ENCODE measurements at places on chromosomes 1 and 21.

- DNase-seq = no peak
Measured at GRCh38 chr21:46436621-46437020, 22.1 kb upstream of the DIP2A start.

- no peak for DNase-seq
Measured at GRCh38 chr1:179881642-179882252, 338 bp upstream of the TOR1AIP1 start.

DNA sequence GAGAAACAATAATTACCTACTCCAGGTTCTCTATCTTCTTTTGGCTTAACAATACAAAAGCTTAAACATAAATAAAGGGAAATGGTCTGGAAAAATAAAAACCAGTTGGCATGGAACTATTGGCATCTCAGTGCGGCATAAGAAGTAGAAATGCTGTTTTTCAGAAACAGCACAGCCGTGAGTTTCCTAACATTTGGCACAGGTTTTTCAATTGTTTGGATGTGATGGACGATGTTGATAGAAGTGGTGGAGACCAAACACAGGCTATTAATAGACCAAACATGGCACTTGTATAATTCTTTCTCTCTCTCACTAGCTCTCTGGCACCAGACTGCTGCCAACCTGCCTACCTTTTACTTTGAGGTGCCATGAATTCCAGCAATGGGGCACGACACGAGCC lies 36.2 kb downstream of the KCNN3 start:
- no peak for DNase-seq

DNA sequence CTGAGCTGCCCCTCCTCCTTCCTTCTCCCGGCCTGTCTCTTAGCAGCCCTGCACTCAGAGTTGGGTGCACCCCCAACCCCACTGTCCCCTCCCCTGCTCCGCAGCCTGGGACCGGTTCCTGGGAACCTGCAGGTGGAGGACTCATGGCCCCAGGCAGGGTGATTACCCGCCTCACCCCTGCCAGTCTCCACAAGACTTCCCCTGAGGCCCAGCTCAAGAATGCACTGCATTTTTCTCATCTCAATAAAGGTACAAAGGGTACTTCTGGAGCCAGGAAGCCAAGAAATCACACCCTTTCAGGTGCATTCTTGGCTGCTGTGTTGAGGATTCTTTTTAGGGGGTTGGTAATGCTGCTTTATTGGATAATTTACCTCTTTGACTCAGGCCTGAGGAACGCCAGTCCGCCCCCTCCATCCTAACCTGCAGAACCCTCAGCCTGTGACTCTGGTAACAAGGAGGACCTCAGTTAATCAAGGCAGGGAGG lies 126.3 kb upstream of the TMPRSS2 start:
- DNase-seq = no peak

- DNase-seq = no peak
Measured at GRCh38 chr1:10594595-10595223, 120.0 kb downstream of the PEX14 start.

GRCh38 chr1:11888206-11888876 lies 29.6 kb upstream of the NPPB start:
- no peak for DNase-seq

- no peak for DNase-seq
Measured at GRCh38 chr21:38542263-38542662, 44.0 kb upstream of the ERG start.

GRCh38 chr1:157580179-157580827 lies 17.6 kb downstream of the FCRL4 start:
- no peak for DNase-seq

DNA sequence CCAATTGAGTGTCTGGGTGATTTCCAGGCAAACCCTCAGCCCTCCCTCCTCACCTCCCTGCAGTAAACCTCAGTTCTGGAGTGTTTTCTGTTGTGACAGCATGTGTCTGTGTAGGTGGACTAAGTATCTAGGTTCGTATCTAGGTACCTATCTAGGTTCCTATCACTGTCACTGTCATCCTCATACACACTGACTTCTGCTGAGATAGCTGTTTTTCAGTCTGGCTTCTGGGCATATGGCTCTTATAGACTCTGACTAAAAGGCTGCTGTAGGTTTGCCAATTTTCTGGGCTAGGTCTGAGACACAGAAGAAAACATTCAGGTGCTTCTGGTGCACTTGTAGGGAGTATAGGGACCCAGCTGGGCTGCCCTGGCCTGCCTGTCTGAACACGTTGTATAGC lies 8.1 kb upstream of the TRIM67 start:
- no peak for DNase-seq

DNA sequence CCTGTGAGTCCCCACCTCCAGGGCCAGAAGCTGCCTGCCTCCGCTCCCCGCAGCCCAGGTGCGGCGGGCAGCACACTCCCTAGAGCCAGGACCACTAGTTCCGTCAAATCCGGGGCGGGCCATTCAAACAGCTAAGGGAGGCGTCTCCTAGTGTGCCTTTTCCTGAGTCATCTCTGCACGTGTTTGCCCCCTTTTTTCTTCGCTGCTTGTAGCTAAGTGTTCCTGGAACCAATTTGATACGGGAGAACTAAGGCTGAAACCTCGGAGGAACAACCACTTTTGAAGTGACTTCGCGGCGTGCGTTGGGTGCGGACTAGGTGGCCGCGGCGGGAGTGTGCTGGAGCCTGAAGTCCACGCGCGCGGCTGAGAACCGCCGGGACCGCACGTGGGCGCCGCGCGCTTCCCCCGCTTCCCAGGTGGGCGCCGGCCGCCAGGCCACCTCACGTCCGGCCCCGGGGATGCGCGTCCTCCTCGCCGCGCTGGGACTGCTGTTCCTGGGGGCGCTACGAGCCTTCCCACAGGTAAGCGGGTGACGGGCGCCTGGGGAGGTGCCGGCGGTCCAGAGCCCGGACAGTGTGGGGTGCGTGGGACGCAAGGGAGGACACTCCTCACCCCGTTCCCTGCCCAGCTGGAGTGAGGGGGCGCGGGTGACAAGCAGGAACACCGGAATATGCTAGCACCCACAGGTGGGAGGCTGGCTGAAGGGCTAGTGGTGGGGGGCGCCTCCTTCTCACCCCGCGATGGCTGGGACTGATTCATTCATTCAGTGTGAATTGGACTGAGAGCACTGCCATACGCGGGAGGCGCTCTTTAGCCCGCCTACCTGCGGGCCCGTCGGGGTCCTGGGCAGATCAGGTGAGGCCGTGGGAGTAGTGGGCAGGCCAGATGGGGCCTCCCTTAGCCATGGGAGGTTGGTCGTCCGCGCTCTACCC lies at the start of gene TNFRSF8:
TSS of gene TNFRSF8 (plus strand) at position 163 of the 932 bp plus-strand sequence. CDS start at position 459, 296 bp downstream.
- no peak for DNase-seq

DNA sequence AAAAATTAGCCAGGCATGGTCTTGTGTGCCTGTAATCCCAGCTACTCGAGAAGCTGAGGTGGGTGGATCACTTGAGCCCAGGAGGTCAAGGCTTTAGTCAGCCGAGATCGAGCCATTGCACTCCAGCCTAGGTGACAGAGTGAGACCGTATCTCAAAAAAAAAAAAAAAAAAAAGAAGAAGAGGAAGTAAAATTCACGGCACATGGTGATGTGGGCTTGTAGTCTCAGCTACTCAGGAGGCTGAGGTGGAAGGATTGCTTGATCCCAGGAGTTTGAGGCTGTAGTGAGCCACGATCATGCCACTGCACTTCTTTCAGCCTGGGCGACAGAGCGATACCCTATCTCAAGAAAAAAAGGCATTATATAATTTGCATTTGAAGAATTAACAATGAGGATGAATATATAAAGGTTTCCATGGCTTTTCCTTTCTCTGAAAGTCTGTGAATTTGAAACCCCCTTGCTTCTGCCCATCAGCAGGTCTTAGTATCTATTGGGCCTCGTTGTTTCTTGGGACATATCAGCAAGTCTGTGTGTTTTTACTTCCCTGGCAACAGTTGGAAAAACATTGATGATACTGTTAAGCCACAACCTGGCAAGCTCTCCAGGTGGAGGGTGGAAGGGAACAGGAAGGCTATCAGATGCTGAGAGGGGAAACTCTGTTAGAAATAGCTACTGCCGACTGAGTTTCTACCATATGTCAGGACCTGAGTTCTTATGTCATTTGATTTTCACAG lies 4.6 kb upstream of the PLA2G2D start:
- DNase-seq = no peak

DNA sequence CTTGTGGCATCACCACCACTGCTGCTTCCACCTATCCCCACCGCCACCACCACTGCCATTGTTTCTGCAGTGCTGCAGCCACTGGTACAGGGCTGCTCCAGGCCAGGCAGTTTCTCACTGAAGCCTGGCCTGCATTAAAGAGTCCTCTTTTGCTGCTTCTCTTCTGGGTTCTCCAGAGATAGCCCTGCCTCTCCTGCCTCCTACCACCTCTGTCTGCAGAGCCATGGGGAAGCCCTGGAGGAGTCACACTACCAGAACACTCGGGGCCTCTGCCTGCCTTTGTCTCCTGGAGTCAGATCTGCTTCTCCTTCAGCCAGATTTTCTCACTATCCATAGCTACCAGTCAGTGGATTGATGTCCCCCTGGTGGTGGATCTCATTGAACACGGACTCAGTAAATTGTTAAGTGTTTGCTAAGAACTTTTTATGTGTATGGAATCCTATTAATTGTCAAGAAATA lies 37.7 kb upstream of the DDAH1 start:
- DNase-seq = no peak

- DNase-seq = no peak
Measured at GRCh38 chr1:29390491-29391361, 154.4 kb downstream of the PTPRU start.

DNA sequence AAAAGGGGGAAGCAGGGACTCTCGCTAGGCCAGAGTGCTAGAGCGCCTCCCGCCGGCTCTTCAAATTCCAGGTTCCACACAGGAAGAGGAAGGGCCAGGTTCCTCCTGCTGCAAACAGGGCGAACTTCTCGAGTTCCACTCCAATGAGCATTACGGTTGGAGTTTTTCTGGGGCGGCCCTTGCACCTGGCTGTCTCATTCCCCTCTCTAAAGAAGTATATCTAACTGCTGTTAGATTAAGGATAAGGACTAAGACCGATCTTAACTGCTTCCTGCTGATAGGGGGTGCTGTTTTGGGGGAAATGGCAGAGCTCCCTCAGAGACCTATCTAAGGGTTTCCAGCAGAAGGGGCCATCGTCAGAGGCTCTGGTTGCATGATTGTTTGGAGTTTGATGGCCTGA lies 138.0 kb downstream of the RABGAP1L start:
- no peak for DNase-seq

DNA sequence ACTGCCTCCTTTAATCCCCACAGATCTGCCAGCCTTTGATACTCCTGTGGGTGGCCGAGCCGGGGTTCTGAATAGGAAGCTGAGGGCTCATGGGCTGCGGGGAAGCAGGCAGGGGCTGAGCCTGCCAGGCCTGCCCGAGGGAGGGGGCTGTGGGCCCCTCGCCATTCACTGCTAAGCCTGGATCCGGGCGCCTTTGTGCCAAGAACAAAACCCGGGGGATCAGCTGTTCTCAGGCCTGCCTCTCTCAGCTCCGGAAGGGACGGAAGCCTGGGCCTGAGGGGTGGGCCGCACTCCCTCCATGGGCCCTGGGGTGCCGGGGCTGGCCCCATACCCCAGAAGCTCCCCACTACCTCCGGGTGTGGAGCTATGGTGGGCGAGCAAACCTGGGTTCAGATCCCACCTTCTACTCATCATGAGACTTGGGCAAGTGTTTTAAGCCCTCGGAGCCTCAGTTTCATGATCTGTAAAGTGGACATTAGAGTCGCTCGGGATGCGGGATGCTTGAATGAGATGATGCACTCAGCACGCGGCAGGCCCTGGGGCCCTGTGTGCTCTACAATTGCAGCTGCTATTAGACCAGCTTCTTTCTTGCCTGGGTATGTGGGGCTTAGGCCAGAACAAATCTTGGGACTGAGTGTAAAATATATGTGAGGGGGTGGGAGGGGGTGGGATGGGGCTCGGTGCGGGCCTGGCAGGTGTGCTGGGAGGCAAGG lies 19.2 kb upstream of the EPHA2 start:
- DNase-seq = no peak

- DNase-seq = no peak
Measured at GRCh38 chr1:1216770-1217620, 3.0 kb upstream of the TNFRSF4 start.

Data from GM12864 (cell line).